Cortex of kidney (tissue), 1 donor: ENCODE measurements at places on chromosomes 2 and 18.

- DNase-seq, result no peak
These were observed 53.5 kb downstream of the ATP8B1 start for GRCh38 chr18:57749604-57749970.

GRCh38 chr2:78707776-78708386, 317.6 kb upstream of the REG3G start:
- no peak for DNase-seq

GRCh38 chr2:216693414-216694080, 1.8 kb downstream of the IGFBP5 start:
- DNase-seq, result no peak

- DNase-seq, result no peak
These were observed 177.3 kb downstream of the ANKRD30B start for GRCh38 chr18:14925281-14925709.

DNA sequence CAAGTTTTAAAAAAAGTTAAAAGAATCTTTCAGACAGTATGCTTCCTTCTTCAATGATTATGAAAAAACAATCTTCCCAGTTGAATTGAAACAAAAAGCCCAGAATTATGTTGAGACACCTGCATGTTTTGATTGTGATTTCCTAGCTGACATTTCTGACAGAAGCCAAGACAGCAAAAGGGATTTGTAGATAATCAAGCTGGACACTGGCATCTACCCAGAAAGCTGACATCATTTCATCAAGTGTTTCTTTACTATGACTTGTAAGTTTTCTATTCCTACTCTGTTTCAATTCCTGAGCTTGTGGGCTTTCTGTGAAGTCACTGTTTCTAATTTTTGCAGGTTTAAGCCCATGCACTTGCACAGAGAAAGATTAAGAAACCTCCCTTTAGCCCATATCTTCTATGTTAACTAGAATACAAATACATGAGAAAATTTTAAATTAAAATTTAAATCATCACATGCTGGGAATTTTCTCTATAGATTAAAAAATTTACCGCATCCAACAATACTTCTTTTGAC, 82.9 kb upstream of the CCDC85A start:
- DNase-seq, result no peak

DNA sequence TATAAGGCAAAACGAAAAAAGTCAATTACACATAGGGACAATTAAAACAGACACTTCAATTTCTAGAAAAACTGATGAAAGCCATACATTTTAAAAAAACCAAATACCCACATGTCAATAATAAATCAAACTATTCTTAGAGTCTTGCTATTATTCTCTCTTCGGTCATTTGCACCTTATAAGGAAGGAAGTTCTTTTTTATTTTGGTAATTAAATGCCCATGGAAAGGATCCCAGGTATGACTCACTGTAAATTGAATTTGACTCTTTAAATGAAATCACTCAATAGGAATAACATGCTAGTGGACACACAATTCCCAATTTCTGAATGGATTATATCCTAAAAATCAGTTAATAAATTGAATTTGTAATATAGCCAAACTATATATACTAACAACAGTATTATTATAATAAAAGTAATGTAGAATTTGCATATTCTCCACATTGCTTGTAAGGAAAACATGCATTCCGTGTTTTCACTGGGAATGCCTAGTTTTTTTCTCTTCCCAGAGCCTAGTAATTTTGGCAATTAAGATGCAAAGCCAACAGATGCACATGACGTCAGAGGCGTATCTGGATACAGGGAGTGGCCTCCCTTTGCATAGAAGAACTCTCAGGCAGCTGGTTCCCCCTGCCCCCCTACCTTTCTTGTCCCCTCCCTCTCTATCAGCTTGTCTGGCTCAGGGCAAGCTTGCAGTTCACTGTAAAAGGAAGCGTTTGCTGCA, 153.5 kb upstream of the PGAP1 start:
- DNase-seq, result no peak

GRCh38 chr2:64860276-64860885, 128.8 kb upstream of the SLC1A4 start:
- no peak for DNase-seq

DNA sequence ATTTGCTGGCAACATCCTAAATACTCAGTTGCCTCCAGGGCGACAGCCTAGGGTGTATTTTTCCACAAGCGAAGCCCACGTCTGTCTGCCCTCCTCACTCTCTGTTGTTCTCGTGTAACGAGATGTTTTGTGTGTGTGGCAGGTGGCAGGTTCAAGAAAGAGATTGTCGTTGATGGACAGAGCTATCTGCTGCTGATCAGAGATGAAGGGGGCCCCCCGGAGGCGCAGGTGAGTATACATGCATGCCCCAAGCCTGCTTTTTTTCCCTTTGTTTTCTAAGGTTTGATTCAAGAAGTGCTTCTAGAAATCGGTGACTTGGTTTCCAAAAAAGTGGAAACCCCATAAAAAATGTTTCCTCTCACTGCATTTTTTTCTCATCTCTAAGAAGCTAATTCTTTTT, 247.0 kb downstream of the AGAP1 start:
- no peak for DNase-seq

DNA sequence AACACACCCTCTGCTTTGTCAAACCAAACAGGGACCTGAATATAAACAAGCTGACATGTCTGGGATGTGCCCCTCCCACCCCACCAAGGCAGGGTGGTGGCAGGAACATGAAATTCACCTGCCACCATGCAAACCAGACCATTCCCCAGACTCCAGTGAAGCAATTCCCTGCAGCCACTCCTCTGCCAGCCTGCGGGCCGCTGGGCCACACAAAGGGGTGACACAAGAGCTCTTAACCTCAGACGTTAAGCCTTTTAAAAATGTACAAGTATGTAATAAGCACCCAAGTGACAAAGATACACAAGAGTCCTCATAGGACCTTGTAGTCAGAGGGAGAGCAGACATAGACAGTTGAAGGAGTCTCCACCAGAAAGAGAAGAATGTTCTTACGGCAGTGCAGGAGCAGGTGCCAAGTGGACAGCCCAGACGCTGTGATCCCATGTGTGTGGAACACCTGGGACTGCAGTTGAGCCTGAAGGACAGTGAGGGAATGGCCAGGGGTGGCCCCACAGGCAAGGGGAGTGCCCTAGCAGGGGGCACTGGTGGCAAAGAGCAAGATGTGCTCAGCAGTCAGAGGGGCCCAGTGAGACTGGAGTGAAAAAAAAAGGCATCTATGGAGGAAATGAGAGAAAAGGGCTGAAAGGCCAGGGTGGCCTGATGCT, 36.9 kb downstream of the CRACDL start:
- DNase-seq, result no peak

GRCh38 chr18:65587491-65587890, 163.3 kb upstream of the CDH7 start:
- DNase-seq, result no peak

DNA sequence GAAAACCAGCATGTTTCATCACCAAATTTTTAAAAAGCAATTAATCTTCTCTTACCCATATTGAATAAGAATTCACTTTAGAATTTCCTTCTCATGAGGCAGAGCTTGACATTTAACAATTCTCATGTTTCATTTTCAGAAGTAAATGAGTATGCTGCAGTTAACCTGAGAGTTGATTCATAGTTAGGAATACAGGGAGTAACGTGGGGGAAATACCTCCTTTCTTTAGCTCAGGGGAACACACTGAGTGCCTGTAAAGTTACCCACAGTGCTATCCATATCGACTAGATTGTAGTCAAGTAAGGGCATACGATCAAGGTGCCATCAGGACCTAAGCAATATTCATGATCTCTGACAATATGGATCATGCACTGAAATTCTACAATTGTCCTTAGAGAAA, 38.9 kb upstream of the ATIC start:
- DNase-seq, result no peak

- no peak for DNase-seq
These were observed 41.2 kb upstream of the DAPL1 start for GRCh38 chr2:158753641-158754611.

DNA sequence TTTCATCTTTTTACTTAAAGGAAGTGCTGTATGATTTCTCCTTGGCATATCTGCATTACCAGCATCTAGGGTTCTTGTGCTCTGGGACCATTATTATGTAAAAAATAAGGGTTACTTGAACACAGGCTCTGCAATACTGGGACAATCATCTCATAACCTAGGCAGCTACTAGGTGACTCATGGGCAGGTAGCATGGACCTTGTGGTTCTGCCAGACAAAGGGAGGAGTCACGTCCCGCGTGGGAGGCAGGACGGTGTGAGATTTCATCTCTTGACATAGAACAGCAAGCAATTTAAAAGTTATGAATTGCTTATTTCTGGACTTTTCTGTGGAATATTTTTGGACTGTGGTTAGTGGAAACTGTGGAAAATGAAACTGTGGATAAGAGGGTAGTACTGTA, 34.1 kb downstream of the ASAP2 start:
- no peak for DNase-seq

DNA sequence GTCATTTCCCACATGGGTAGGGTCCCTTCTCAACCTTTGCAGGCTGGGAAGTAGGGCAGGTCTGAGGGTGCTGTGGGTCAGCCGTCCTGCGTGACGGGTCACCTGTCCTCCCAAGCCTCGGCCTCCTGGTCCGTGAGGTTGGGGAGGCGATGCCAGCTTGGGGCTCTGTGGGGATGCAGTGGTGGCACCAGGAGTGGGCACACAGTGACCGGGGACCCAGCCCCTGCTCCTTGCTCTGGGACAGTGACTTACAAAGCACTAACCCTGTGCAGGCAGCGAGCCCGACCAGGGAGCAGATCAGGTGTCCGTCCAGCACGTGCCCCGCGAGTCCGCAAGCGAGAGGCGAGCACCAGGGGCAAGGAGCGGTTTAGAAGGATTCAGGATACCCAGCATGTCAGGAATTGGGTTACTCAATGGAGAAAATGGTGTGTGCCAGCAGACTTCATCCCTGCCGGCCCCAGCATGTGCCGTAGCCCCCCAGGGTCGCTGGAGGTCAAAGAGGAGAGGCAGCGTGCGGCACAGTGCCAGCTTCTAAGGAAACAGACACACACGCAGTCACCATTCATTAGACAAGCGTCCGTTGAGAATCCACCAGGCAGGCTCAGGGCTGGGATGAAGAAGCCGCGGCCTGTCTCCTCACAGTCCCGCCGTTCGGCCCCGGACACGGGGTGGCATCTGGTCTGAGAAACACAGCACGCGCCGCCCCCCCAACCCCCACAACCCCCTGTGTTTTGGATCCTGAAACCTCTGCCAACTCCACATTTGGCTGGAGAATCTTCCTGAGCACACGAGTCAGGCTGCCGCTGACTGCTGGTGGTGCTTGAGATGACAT, 11.7 kb downstream of the COLEC11 start:
- DNase-seq, result no peak

GRCh38 chr2:42812899-42813479, 20.6 kb upstream of the HAAO start:
- no peak for DNase-seq

DNA sequence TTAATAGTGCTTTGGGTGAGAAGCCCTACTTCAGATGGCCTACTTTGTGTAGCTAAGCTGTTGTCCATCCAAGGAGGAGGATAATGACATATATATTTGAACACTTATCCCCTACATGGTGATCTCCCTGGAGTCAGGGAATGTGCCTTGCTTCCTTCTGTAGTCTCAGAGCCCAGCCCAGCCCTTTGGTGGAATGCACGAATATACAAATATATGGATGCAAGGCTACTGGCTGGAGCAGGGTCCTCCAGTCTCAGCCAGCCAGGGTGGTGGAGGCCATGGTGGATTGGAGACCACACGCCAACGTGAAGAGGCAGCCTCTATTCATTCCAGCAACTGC, 150.6 kb upstream of the RIOK3 start:
- no peak for DNase-seq

- DNase-seq, result no peak
These were observed 73.2 kb upstream of the SMAD2 start for GRCh38 chr18:48003426-48004349.

DNA sequence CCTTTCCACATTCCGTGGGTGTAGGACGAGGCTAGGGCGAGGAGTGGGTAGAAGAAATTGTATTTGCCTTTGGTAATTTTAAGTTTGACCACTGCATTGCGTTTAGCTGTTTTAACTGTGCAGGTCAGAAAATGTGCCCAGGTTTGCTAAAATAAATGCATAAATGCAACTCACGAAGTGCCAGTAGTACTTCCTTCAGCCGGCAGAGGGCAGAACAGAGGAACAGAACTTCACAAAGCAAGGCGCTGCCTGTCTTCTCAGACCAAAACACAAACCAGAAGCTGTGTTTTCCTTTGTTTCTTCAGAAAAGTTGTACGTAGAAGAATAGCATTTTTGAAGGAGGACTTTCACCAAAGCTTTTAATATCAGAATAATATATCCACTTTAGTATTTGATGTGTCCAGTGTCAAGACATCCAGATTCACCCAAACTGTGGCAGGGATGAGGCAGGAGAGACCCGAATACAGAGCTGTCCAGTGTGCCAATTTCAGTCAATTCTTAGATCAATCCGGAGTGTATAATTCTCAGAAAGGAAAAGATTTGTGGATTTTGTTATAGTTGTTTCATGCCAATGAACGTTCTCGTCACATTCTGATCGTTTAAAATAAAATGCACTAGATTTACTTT, 348.6 kb downstream of the DLGAP1 start:
- no peak for DNase-seq

GRCh38 chr2:229774237-229774636, 59.9 kb upstream of the DNER start:
- no peak for DNase-seq
